Osteoblast (primary cell): ENCODE measurements at places on chromosomes 7 and 10. TPM values are rescaled to one million over a fixed set of nuclear protein-coding genes. Genes with fewer than 3 reads are reported as not detected.
A peak's percentile ranks its signal among the peaks of the same experiment; 100 is the strongest.

- no peaks in the 10 kb centered on the region for H3K4me1 ChIP-seq
- no peak for DNase-seq
- H3K36me3 ChIP-seq = no peaks in the 10 kb centered on the region
- no peaks in the 10 kb centered on the region for H3K27me3 ChIP-seq
Observed at GRCh38 chr10:95425592-95426465, 135.0 kb upstream of the PDLIM1 start.

- DNase-seq = no peak
- H3K36me3 ChIP-seq = peaks cover 5% of the 10 kb centered on the region
- peaks cover 47% of the 10 kb centered on the region for H3K4me1 ChIP-seq
- H3K27me3 ChIP-seq = no peaks in the 10 kb centered on the region
Observed at GRCh38 chr7:34043461-34044305, 138.3 kb downstream of the BMPER start.

DNA sequence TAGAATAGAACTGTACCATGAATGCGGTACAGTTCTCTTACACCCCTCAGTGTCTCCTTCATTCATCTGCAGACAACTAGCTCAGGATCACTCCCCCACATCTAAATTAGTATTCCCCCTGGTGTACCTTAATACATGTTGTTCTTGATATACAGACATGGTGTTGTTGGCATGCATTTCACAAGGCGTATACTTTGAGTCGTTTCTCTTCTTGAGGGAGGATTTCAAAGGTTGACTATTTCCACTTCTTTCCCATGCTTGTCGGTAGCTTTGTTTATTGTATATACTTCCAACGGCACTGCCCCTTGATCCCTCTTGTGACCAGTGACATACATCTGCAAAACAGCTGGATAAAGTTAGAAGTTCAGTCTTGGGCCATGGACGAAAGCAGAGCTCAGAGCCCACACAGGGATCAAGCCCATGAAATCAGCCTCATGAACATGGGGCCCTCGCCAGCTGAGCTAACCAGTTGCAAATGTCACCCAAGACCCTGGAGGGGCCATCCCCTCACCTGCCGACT, 8.6 kb downstream of the CPA4 start:
- no peak overlapping the region for H3K27ac ChIP-seq
- peaks cover 15% of the 10 kb centered on the region for H3K36me3 ChIP-seq
- H3K27me3 ChIP-seq = no peaks in the 10 kb centered on the region

- H3K4me1 ChIP-seq = peaks cover 47% of the 10 kb centered on the region
- peak; percentile 79 for DNase-seq
- no peaks in the 10 kb centered on the region for H3K36me3 ChIP-seq
- H3K27ac ChIP-seq = peak overlapping the region; percentile 51
Observed at GRCh38 chr10:50393784-50394467, 142.6 kb upstream of the ASAH2 start.

GRCh38 chr10:43754569-43755260, 106.0 kb upstream of the ZNF32 start:
- H3K27ac ChIP-seq = no peak overlapping the region
- H3K4me1 ChIP-seq = no peaks in the 10 kb centered on the region
- H3K4me3 ChIP-seq = no peak overlapping the region
- DNase-seq = no peak
- H3K27me3 ChIP-seq = peaks cover 2% of the 10 kb centered on the region
- H3K36me3 ChIP-seq = no peaks in the 10 kb centered on the region

Gene SUN3
- total RNA-seq = not detected in 2 replicates

DNA sequence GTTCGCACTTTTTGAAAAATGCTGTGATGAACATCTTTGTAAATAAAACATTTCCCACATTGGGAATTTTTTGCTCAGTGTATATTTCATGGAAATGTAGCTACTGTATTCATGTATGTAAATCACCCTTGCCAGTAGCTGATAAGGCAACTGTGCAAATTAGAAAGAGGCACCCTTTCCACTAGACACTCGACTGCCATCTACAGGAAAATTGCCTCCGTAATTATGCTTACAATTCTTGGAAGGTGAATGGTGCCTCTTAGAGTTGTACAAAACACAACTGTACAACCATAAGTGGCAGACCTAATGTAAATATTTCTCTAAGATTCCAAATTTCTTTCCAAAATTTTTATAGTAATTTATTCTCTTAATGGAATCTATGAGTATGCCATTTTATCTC, 491.7 kb downstream of the CCSER2 start:
- no peaks in the 10 kb centered on the region for H3K36me3 ChIP-seq
- no peak overlapping the region for H3K4me3 ChIP-seq
- H3K27me3 ChIP-seq = no peaks in the 10 kb centered on the region
- H3K4me1 ChIP-seq = no peaks in the 10 kb centered on the region
- DNase-seq = no peak
- H3K27ac ChIP-seq = no peak overlapping the region

Gene NOS3
- not detected in 2 replicates for total RNA-seq

- H3K36me3 ChIP-seq = no peaks in the 10 kb centered on the region
- H3K4me1 ChIP-seq = peaks cover 24% of the 10 kb centered on the region
- peak within 1 kb of the TSS; percentile 89 for H3K4me3 ChIP-seq
- peak within 1 kb of the TSS; percentile 59 for H3K27ac ChIP-seq
- DNase-seq = peak; percentile 99
- H3K27me3 ChIP-seq = no peaks in the 10 kb centered on the region
Observed at GRCh38 chr10:130136226-130137089, at the start of gene GLRX3. Gene GLRX3 (plus strand): TSS chr10:130136391. CDS start chr10:130136421, 30 bp downstream.
